ENCODE measurements at places on chromosomes 7 and 10. TPM values are rescaled to one million over a fixed set of nuclear protein-coding genes. Genes with fewer than 3 reads are reported as not detected.

The SPDYE1 gene
- total RNA-seq = not detected

The NUP42 gene
- 54.0 TPM for total RNA-seq

The STRIP2 gene
- 73.5 TPM for total RNA-seq

The ANKRD2 gene
- total RNA-seq = 0.18 TPM

The CLDN4 gene
- not detected for total RNA-seq

The IFIT2 gene
- 0.82 TPM for total RNA-seq
